Smooth muscle cell of the pulmonary artery (primary cell): ENCODE measurements at places on chromosomes 16 and 17. TPM values are rescaled to one million over a fixed set of nuclear protein-coding genes. Genes with fewer than 3 reads are reported as not detected.

HYDIN gene
- total RNA-seq = 0.23 and 0.46 TPM in 2 replicates

PPY gene
- not detected in 2 replicates for total RNA-seq

KRTAP4-12 gene
- total RNA-seq = not detected in 2 replicates

RASD1 gene
- total RNA-seq = 0.53 and 2.3 TPM in 2 replicates

RUNDC3A gene
- total RNA-seq = 0.13 and 0.20 TPM in 2 replicates

ALDH3A1 gene
- 1.8 and 11.5 TPM in 2 replicates for total RNA-seq

KIF2B gene
- not detected in 2 replicates for total RNA-seq

EPN3 gene
- total RNA-seq = 0.07 TPM in 1 of 2 replicates, not detected in the other

CRYBA1 gene
- total RNA-seq = not detected in 2 replicates

CCL22 gene
- not detected in 2 replicates for total RNA-seq

ZNHIT3 gene
- total RNA-seq = 14.1 and 16.7 TPM in 2 replicates

HAP1 gene
- under 0.01 and 0.07 TPM in 2 replicates for total RNA-seq

DLX3 gene
- 0.07 TPM in 1 of 2 replicates, not detected in the other for total RNA-seq

NKIRAS2 gene
- total RNA-seq = 41.7 and 42.9 TPM in 2 replicates

CTF1 gene
- total RNA-seq = 4.0 and 5.1 TPM in 2 replicates

KRT24 gene
- total RNA-seq = not detected in 2 replicates

PLA2G10 gene
- total RNA-seq = not detected in 2 replicates

WSB1 gene
- 274 and 337 TPM in 2 replicates for total RNA-seq

ZNF594 gene
- 4.6 and 5.7 TPM in 2 replicates for total RNA-seq

TEX14 gene
- 0.03 and 0.07 TPM in 2 replicates for total RNA-seq

CES1 gene
- total RNA-seq = 0.13 and 5.8 TPM in 2 replicates

NT5M gene
- 0.86 and 1.3 TPM in 2 replicates for total RNA-seq

SSTR5 gene
- not detected in 2 replicates for total RNA-seq

GPT2 gene
- 17.7 and 42.3 TPM in 2 replicates for total RNA-seq

ITGAD gene
- total RNA-seq = not detected in 2 replicates

TLCD1 gene
- total RNA-seq = 3.6 and 6.1 TPM in 2 replicates

GUCY2D gene
- not detected in 2 replicates for total RNA-seq

OR1A1 gene
- total RNA-seq = not detected in 2 replicates

SLC47A1 gene
- total RNA-seq = 3.5 and 4.9 TPM in 2 replicates

ENPP7 gene
- total RNA-seq = not detected in 2 replicates

MARCHF10 gene
- under 0.01 and 0.03 TPM in 2 replicates for total RNA-seq
